Spleen (tissue), 13 donors: ENCODE measurements at places on chromosomes 5 and 9. TPM values are rescaled to one million over a fixed set of nuclear protein-coding genes. Genes with fewer than 3 reads are reported as not detected.

Gene RORB
- 0.02 TPM for polyA plus RNA-seq

Gene PALM2AKAP2
- polyA plus RNA-seq: not detected

Gene ACTBL2
- polyA plus RNA-seq: not detected

Gene PKD2L2
- not detected for polyA plus RNA-seq

Gene TLX3
- polyA plus RNA-seq: not detected

Gene ACER2
- 0.09 TPM for polyA plus RNA-seq

Gene RGMB
- polyA plus RNA-seq: 2.1 TPM
